DMS53 (cell line): ENCODE measurements at places on chromosomes 11 and 22.
A peak's percentile ranks its signal among the peaks of the same experiment; 100 is the strongest.

GRCh38 chr22:20296598-20296997 is 23.3 kb downstream of the DGCR6L start:
- no peak for DNase-seq

DNA sequence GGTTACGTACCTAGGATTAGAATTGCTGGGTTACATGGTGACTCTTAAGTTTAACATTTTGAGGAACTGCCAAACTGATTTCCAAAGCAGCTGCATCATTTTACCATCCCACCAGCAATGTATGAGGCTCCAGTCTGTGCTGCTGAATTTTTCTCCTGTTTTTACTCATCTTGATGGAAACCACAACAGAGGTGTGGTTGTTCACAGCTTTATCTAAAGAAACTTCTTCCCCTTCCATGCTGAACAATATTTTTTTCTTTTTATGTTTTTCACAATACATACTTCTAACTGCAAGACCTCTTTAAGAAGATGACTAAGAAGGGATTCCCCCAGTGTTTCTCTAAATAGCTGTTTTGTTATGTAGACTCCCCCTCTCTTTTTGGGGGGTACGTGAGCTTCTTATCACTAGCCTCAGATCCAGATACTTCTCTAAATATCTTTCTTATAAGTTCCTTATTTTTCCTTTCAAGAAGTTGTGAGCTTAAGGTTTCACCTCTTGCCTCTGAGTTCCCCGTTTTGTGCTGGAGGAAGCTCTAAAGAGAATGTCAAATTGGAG is 24.0 kb downstream of the TCP11L1 start:
- no peak for DNase-seq

DNA sequence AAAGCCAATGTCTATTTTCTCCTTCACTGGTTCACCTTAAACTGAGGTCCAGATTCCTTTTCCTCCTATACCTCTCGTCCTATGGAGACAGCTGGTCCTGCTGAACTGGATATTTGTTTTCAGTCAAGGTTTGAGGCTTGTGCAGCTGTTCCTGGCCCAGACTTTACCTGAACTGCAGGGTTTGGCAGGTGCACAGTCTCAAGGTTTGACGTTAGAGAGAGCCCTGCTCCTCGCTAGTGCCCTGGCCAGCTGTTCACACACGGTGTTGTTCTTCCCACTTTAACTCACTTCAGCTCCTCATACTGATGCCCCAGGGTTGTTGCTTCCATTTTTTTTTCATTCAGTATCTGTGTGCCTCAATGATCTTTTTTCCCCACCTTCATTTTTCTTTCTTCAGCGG is 74.0 kb upstream of the TTC12 start:
- peak; percentile 99 for DNase-seq

- DNase-seq, result no peak
Measured at GRCh38 chr22:29499852-29500251, 19.8 kb downstream of the NEFH start.

- no peak for DNase-seq
Measured at GRCh38 chr22:42967933-42968332, 47.0 kb downstream of the PACSIN2 start.

DNA sequence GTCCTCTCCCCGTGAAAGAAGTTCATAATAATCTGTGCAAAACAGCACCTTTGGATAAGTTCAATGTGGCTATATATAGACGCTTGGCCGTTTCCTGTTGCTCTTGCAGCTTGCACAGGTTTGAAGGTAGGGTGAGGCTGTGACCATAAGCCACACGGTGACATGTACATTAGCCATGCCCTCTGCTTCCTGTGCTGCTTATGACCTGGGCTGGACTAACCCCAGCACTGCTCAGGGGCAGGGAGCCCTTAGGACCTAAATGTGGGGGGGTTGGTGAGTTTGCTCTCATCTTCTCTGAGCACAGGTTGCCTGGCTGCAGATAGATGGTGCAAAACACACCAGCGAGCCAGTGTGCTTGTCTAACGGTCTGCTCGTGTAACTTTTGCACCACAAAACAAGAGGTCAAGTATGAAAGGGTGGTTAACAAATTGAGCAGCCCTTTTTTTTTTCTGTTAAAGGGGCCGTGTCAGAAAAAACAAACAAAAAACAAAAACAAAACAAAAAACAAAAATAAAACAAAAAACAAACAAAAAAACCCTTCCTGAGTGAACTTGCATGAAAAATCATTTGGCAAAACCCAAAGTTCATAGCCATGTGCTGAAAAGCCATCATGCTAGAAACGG is 37.3 kb downstream of the FLI1 start:
- no peak for DNase-seq

DNA sequence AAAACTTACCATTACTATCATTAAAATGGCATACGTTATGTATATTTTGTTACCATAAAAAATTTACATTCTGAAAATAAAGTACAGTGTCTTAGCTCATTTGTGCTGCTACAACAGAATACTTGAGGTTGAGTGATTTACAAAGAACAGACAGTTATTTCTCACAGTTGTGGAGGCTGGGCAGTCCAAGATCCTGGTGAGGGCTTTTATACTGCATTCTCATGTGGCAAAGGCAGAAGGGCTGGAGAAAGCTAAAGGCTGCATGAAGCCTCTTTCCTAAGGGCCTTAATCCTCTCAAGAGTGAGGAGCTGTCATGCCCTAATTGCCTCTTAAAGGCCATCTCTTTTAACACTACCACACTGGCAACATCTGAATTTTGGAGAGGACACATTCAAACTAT is 13.3 kb downstream of the GGTLC2 start:
- DNase-seq, result no peak

DNA sequence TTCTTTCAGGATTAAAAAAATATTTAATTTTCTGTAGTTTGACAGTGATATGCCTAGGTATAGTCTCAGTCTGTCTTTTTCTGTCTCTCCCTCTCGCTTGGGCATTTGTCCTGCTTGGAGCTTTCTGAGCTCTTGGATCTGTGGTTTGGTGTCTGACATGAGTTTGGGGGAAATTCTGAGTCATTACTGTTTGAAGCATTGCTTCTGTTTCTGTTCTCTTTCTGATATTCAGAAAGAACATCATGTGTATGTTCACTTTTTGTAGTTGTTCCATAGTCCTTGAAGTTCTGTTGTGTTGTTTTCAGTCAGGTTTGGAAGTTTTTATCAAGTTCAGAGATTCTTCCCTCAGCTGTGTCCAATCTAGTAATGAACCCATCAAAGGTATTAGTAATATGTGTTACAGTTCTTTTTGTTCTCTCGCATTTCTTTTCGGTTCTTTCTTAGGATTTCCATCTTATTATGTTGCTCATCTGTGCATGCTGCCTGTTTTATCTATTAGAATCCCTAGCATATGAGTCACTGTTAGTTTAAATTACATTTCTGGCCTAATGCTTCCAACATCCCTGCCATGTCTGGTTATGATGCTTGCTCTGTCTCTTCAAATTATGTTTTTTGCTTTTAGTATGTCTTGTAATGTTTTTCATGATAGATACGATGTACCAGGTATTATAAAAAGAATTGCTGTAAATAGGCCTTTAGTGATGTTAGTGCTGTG is 48.4 kb downstream of the DDX10 start:
- DNase-seq, result no peak

- DNase-seq, result no peak
Measured at GRCh38 chr11:2670541-2671100, 29.2 kb downstream of the KCNQ1OT1 start.

DNA sequence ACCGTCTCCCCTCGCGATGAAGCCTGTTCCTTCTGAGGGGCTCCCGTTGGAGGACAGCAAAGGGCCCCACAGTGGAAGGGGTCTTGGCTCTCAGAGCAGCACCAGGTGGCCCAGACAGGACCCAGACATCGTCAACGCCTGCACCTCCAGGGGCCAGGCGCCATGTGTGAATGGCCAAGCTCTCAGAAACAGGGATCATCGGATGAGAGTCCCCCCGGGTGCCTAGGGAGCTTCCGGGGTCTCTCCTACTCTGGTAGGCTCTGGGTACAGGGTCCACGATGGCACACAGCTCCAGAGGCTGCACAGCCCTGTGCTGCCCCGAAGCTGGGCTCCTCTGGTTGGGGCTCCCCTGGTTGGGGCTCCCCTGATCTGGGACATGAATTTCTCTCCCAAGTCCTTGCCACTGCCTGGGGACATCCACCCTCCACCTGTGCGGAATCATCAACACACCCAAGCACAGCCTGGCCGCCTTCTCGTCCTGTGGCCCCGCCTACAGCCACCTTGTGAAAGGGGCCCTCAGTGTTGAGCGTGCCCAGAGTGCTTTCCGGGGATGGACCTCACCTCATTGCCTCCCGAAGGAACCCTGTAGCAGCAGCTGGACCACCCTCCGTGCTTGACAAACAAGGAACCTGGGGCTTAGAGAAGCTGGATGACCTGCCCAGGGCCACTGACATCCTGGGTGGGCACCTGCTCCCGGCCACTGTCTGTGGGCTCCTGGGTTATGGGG is 929.0 kb downstream of the BRD1 start:
- no peak for DNase-seq

- DNase-seq, result peak; percentile 24
Measured at GRCh38 chr11:31798554-31799434, 12.3 kb downstream of the PAX6 start.

DNA sequence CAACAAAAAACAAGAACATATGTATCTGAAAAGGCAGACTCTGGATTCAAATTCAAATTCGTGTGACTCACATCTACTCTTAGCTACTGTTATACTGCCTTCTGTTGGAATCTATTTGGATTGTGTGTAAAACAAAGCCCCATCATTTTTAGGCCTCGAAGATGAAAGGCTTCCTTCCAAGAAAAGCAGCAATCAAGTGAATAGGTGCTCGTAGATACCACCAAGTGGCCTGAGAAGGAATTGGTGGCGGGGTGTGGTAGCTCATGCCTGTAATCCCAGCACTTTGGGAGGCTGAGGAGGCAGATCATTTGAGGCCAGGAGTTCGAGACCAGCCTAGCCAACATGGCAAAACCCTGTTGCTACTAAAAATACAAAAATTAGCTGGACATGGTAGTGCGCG is 4.2 kb downstream of the GRAMD1B start:
- DNase-seq, result peak; percentile 16

DNA sequence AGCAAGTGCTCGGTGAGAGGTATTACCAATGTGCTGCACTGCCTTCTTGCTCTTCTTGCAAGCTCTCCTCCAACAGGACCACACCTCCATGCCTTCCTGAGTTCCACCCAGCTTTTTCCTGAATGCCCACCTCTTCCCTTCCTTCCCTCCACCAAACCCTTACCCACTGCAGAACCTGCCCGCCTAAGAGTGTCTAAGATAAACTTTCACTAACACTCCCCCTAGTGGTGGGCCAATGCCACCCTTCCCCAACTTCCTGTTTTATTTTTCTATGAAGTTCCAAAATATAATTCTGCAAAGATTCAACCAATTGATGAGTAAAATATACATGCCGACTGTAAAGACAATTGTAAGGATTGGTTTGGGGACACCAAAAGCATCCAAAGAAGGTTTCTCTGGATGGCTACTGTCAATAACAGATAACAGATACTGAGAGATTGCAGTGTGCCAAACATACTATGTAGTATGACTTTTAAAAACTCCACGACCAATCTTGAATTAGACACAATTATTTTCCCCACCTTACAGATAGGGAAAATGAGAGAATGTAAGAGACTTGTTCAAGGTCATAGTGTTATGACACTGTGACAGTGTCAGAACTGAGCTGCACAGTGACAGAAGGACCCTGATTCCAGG is 38.6 kb upstream of the BMAL1 start:
- DNase-seq, result peak; percentile 79

- DNase-seq, result no peak
Measured at GRCh38 chr11:123197711-123198110, 2.7 kb upstream of the CLMP start.

GRCh38 chr11:2587976-2588748 is 111.6 kb downstream of the KCNQ1OT1 start:
- no peak for DNase-seq

GRCh38 chr11:10301656-10302358 is 3.1 kb upstream of the ADM start:
- no peak for DNase-seq

GRCh38 chr11:129215506-129216245 is 23.6 kb upstream of the ARHGAP32 start:
- DNase-seq, result no peak

GRCh38 chr11:109864834-109865547 is 228.2 kb upstream of the ZC3H12C start:
- no peak for DNase-seq
